ENCODE measurements at places on chromosomes 5 and 9. TPM values are rescaled to one million over a fixed set of nuclear protein-coding genes. Genes with fewer than 3 reads are reported as not detected.

The FAM151B gene
- 0.60 TPM for polyA plus RNA-seq

The C5orf46 gene
- polyA plus RNA-seq, result not detected

The RNF208 gene
- 11.8 TPM for polyA plus RNA-seq

The TAL2 gene
- polyA plus RNA-seq, result not detected

The ADAMTSL2 gene
- 1.9 TPM for polyA plus RNA-seq
